ENCODE measurements at places on chromosomes 2 and 18.

DNA sequence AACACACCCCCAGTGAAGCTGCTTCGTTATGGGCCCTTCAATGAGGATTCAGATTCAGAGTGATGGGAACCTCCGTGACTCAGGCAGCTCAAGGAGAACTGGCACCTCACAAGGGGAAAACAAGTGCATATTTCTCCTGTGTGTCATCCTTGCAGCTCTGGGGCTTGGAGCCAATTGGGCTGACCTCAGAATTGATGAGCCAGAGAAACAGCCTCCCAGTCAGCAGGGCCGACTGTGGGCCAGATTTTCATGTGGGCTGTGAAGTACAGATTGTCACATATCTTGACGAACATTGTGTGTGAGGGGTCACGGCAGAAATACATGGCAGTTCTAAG is 189.6 kb upstream of the SP5 start:
- no peak for DNase-seq

DNA sequence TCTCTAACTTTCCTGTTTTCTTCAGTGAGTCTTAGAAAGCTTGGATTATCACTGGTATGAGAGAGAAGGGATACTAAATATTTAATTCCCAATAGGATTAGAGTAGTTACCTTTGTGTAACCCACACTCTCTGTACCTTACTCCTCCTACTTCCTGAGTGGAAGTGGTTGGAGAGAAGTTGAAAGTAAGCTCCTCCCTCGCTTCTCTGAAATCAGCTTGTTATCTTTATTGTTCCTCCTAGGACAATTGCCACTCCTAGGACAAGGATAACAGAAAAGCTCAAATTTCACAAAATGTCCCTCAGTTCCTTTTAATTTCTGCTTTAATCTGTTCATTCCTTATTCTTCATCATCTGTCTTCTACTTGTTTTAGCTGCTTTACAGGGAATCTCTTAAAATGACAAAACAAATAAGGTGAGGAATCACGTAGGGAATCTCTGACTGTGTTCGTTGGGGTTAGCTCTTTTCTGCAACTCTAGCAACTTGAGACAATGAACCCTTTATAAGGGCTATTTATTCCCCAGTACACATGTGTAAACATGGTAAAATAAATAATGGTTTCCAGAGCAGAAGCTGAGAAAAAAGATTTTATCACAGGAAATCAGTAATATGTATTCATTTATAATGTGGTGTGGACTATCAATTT is 8.6 kb downstream of the ITPRID2 start:
- no peak for DNase-seq

DNA sequence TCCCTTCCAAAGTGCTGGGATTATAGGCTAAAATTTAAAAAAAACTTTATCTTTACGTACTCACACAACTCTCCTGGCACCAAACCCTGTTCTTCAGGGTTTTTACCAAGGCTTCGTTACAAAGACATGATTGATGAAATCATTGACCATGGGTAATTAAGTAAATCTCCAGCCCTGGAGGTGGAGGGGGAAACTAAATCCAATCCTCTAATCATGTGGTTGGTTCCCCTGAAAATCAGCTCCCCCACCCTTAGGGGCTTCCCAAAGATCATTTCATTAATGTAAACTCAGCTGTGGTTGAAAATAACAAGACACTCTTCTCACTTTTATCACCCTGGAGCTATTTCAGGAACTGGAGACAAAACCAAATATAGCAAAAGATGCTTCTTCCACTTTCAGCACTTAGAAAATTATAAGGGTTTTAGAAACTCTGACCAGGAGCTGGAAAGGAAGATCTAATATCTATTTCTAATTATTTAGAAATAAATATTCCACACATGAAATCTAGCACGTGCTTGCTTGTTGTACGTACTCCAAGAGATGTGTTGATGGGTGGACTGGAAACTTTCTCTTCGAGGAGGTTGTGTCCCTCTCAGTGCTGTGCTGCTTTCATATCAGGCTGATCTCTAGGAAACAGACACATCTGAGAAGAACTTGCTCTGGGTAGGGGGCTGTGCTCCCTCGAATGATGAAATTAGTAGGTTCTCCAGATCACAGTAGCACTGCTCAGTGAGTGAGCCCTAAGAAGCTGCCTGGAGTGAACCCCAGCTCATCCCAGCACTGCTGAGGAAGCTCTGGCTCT is 67.2 kb downstream of the SMAD4 start:
- DNase-seq = no peak

DNA sequence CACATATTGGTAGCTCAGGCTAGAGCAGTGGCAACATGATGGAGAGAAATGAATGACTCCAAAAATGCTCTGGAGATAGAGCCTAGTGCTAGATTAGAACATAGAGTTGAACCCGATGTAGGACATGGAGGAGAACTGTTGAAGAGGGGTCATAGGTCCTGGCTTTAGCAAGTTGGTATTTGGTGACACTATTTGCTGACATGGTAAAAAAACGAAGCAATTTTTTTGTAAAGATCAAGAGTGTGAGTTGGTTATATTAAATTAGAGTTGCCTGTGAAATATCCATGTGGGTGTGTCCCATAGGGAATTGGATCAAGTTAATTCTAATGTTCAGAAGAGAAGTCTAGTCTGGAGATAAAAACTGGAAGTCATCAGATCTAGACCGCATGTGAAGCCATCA is 143.0 kb upstream of the RASGRP3 start:
- DNase-seq = no peak

- DNase-seq = no peak
Measured at GRCh38 chr2:239255628-239256349, 145.0 kb downstream of the HDAC4 start.

- DNase-seq = no peak
Measured at GRCh38 chr2:98915751-98916358, 20.2 kb downstream of the CRACDL start.

- no peak for DNase-seq
Measured at GRCh38 chr2:221289389-221289788, 282.7 kb downstream of the EPHA4 start.

DNA sequence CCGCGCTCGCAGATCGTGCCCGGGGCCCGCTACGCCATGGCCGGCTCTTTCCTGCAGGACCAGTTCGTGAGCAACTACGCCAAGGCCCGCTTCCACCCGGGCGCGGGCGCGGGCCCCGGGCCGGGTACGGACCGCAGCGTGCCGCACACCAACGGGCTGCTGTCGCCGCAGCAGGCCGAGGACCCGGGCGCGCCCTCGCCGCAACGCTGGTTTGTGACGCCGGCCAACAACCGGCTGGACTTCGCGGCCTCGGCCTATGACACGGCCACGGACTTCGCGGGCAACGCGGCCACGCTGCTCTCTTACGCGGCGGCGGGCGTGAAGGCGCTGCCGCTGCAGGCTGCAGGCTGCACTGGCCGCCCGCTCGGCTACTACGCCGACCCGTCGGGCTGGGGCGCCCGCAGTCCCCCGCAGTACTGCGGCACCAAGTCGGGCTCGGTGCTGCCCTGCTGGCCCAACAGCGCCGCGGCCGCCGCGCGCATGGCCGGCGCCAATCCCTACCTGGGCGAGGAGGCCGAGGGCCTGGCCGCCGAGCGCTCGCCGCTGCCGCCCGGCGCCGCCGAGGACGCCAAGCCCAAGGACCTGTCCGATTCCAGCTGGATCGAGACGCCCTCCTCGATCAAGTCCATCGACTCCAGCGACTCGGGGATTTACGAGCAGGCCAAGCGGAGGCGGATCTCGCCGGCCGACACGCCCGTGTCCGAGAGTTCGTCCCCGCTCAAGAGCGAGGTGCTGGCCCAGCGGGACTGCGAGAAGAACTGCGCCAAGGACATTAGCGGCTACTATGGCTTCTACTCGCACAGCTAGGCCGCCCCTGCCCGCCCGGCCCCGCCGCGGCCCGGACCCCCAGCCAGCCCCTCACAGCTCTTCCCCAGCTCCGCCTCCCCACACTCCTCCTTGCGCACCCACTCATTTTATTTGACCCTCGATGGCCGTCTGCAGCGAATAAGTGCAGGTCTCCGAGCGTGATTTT is 7.6 kb downstream of the TBR1 start:
- DNase-seq = no peak

DNA sequence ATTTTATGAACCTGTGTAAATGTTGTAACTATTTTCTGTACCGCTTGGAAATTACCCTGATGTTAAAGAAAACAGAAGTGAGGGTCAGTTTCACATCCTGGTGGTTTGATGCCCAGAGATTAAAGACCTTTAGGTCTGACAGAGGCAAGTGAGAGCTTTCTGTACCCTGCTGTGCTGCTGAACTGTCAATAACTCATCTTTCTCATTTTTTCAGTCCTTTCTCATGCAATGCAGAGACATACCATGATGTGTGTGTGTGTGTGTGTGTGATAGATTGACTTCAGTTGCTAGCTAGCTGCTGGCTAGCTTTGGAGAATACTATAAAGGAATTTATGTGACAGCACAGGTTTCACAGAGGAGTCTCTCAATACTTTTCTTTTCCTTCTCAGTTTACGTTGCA is 2025.6 kb upstream of the LRRTM1 start:
- DNase-seq = no peak

DNA sequence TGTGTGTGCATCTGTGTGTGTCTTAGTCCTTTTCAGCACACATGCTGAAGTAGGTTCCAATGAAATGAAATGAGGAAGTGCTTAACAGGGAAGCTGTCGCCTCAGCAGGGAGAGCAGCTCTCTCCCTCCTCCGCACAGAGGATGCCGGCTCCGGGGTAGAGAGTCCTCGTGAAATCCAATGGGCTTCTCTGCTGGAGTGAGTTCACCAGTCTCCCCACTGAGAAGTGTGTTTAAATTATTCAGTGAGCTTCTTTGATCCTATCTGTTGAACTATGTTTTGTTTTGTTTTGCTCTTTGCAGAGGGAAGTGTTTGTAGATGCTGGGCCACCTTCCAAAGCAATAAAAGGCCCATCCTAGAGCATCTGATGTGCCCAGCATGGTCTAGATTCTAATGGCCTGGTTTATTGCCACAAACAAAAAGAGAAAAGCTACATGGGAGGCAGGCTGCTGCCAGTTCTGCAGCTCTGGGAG is 6.7 kb downstream of the PPP1R7 start:
- no peak for DNase-seq

GRCh38 chr2:9690252-9690651 is 59.5 kb upstream of the YWHAQ start:
- DNase-seq = no peak

- DNase-seq = no peak
Measured at GRCh38 chr2:43379494-43379893, 153.1 kb upstream of the ZFP36L2 start.

GRCh38 chr2:119739580-119740255 is 20.0 kb upstream of the PTPN4 start:
- DNase-seq = no peak

- no peak for DNase-seq
Measured at GRCh38 chr2:19355416-19355821, 3.0 kb downstream of the OSR1 start.

DNA sequence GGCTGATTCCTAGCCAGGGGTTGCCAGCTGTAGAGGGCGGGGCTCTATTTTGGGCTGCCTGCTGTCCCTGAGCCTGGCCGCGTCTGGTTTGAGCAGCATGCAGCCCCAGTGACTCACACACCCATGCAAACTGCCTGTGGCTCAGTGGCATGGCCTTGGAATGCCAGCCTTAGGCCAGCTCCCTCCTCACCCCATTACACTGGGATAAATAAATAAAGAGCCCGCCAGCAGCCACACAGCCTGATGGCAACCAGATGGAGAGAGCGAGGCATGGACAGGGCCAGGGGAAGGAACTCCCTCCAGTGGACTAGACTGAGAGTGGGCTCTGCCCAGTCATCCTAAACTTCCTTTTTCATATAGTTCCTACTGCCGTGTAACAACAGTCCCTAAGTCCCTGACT is 18.3 kb downstream of the NHEJ1 start:
- no peak for DNase-seq

DNA sequence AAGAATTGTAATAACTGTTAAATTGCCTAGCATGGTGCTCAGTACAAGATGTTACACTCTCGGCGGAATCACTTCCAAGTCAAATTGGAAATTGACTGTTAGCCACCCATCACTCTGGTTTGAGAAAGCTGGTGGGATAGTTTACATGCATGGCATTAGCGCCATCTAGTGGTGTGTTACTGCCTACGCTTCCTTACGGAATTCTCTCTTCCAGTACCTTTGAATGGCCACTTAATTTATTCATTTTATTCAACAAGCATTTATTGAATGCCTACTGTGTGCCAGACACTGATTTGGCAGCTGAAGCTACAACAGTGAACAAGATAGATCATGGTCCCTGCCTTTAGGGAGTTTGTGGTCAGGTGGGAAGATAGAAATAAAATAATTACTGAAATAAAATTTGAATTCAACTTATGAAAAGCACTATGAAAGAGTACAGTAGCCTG is 171.2 kb downstream of the TMEM247 start:
- DNase-seq = peak; percentile 34

DNA sequence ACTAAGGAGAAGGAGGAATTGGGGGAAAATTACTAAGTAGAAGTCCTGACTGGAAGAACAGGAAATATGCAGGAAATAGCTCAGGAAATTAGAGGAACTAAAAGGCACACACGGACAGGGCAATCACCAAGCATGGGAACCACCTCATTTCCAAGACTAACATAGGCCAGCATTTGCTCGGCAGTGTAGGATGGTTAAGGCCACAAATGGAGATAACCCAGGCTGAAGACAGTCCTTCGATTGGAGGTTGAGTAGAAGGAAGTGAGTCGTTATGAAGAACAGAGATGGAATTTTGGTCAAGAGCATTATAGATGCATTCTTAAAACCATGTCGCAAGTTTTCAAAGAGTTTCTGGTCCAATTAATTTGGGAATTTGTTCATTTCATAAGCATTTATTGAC is 401.4 kb downstream of the ALK start:
- DNase-seq = no peak

DNA sequence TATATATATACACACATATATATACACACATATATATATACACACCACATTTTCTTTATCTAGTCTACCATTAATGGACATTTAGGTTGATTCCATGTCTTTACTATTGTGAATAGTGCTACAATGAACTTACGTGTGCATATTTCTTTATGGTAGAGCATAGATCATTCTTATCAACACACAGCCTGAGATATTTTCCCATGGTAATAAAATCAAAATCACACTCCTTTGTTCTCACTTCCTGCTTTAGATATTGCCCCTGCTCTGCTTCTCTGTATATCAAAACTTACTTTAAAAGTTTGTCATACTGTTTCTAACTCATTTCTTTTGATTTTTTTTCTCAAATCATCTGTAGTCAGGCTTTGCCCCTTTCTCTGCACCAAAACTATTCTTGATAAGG is 119.9 kb downstream of the DCC start:
- no peak for DNase-seq

GRCh38 chr2:139403948-139404347 is 623.8 kb upstream of the NXPH2 start:
- no peak for DNase-seq

- DNase-seq = no peak
Measured at GRCh38 chr2:47179388-47179787, 24.3 kb upstream of the STPG4 start.

DNA sequence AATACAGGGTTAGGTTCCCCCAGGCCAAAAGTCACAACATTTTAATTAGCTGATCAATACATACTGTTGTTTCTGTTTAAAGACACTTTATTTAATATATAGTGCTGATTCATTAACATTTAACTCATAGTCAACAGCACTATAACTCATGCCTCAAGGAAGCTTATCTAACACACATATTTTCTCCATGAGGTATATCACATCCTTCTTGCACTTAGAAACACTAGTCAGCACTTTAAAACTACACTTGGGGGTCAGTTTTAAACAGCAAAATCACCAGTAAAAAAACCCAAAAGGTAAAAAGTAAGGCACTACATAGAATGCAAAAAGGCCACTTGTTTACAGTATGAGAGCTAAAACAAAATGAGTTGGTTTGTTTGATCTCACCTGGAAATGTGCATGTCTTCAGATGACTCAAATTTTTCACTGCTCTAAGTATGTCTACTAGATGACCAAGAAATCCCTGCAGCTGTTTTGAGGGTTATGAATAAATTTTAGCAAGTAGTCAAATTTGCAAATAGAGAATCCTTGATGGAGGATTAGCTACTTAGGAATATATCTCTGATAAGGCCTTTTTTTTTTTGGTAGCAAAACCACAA is 54.1 kb upstream of the EPB41L5 start:
- no peak for DNase-seq
